ENCODE measurements at places on chromosomes 11 and 22.
A peak's percentile ranks its signal among the peaks of the same experiment; 100 is the strongest.

- no peak for DNase-seq
Measured at GRCh38 chr11:128764424-128765095, 70.7 kb downstream of the FLI1 start.

GRCh38 chr11:14070896-14071295, 108.4 kb downstream of the SPON1 start:
- no peak for DNase-seq

GRCh38 chr11:47857892-47858543, 9.9 kb upstream of the NUP160 start:
- no peak for DNase-seq

GRCh38 chr22:19957445-19957844, 15.8 kb upstream of the TXNRD2 start:
- DNase-seq = no peak

GRCh38 chr11:88414385-88414861, 76.9 kb upstream of the CTSC start:
- no peak for DNase-seq

- DNase-seq = no peak
Measured at GRCh38 chr22:26672060-26672471, 14.7 kb downstream of the MIAT start.

DNA sequence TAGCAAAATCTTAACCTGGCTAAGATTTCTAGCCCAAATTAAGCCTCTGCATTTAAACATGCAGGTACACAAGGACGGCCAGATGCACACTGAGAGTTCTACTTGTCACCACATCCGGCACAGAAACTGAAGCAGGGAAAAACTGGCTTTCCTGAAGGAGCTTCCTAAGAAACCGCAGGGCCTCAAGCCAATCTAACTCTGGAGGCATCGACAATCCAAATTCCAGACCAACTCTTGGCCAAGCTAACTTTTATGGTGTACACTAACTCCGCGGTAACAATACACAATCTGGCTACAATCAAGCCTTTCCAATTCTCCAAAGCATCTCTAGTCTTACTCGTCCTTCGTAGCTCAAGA, 1.2 kb downstream of the MSANTD2 start:
- DNase-seq = no peak

DNA sequence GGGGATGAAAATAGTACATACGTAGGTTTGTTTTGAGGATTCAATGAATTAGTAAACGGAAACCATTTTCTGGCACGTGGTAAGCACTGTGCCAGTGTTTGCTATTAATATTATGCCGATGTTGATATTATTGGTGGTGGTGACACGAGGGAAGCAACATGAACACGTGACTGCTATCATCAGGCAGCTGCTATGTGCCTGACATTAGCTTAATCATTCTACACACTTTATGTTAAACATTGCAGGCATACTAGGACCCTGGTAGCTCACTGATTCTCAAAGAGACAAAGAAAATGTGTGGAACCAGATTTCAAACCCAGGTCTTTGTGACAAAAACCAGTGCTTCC, 656 bp downstream of the SRRD start:
- no peak for DNase-seq

GRCh38 chr11:44403587-44404273, 93.8 kb upstream of the ALX4 start:
- DNase-seq = no peak

DNA sequence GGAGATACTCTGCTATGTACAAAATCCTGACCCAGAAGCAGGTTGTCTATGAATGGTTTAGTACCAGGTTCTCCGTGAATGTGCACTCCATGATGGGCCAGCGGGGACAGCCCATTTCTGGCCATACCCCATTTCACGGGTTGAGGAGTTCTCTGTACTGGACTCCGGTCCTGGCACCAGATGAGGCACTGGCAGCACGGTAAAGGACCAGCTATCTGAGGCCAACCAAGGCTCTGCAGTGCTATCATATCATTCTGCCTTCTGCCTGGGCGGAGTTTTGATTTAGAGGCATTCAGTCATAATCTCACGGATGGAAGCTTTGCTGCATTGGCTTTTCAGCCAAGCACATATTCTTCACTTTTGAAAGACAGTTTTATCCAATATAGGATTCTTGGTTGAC, 18.5 kb upstream of the KMT5B start:
- no peak for DNase-seq

DNA sequence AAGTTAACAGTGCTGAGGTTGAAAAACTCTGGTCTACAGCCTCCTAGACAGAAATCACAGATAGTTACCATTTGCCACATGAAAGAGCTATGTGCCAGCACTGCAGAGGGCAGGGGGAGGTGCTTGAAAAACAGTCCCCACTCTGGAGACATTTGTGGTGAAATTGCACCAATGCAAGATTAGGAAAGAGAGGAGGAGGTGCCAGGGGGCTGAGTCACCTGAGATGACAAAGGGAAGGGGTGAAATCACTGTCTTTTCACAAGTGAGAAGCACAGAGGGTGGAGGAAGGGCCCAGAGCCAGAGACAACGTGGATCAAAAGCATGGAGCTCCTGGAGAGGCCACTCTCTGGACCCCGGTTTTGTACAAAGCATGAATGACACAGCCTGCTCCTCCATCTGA, 196.3 kb downstream of the BUD13 start:
- no peak for DNase-seq

- DNase-seq = no peak
Measured at GRCh38 chr11:486189-486588, 20.9 kb downstream of the RNH1 start.

- DNase-seq = no peak
Measured at GRCh38 chr22:21972293-21972779, 10.3 kb downstream of the TOP3B start.

- DNase-seq = no peak
Measured at GRCh38 chr22:44142421-44143104, 38.2 kb upstream of the PARVG start.

- no peak for DNase-seq
Measured at GRCh38 chr11:134801570-134801969, 389.5 kb upstream of the B3GAT1 start.

DNA sequence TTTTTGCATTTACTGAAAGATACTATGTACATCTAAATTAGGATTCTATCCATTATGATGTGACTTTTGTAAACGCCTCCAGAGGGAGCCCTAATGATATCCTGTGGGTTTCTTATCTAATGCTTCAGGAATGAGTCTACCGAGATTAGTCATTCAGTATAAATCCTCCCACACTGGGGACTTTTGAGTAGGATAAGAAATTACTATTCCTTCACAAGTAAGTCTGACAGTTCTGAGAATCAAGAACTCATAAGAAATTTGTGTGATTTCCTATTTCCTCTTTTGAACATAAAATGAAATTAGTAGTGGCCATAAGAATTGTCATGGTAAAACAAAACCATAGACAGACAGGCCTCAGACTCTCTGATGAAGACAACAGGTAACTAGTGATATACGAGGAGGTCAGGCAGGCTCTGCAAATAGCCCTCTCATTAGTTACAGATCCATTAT, 10.0 kb upstream of the OR5M1 start:
- DNase-seq = no peak

GRCh38 chr11:133833898-133834681, 11.2 kb downstream of the SPATA19 start:
- DNase-seq = no peak

DNA sequence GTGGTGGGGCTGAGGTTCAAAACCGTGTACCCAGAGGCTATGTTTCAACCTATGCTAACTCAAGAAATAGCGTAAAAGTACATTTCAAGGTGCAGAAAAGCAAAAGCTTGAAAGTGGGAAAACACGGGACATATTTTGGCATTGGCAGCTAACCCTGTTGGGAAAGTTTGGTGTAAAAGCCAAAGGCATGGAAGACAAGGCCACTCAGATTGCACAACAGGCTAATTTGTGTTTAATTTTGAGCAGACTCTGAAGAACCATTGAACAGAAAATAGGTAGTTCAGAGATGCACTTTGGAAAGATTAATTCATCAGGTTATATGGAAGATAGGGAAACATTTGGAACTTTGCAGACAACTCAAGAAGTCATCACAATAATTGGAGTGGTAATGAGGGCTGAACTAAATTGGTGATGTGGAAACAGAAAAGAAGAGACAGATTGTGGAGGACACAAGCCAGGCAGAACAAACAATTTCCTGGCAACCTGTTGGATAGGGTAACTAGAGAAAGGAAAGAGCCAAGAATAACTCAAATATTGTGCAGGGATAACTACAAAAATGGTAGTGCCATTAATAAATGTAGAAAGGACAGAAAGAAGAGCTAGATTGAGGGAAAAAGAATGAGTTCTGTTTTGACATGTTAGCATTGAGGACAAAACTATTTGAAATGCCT, 140.5 kb upstream of the PGR start:
- no peak for DNase-seq

- no peak for DNase-seq
Measured at GRCh38 chr11:110148775-110149744, 55.9 kb downstream of the ZC3H12C start.

GRCh38 chr11:77361184-77361583, 59.7 kb upstream of the GDPD4 start:
- DNase-seq = no peak

GRCh38 chr11:76369406-76369805, 11.5 kb downstream of the THAP12 start:
- no peak for DNase-seq

- DNase-seq = no peak
Measured at GRCh38 chr11:14390669-14391068, 31.7 kb upstream of the RRAS2 start.

DNA sequence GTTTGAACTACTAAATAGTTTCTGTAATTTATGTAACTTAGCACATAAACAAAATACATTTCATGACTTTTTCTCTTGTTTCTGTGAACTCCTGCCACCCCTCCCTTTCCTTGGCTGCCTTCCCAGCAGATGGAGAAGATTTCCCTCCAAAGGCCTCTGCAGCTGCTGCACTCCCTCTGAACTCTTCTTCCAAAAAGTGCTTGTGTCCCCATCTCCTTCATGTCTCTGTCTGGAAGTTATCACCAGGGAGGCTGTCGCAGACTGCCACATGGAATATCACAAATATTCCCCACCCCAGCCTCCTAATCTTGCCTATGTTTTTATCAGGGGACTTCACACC, 1068.3 kb downstream of the OPCML start:
- DNase-seq = no peak

DNA sequence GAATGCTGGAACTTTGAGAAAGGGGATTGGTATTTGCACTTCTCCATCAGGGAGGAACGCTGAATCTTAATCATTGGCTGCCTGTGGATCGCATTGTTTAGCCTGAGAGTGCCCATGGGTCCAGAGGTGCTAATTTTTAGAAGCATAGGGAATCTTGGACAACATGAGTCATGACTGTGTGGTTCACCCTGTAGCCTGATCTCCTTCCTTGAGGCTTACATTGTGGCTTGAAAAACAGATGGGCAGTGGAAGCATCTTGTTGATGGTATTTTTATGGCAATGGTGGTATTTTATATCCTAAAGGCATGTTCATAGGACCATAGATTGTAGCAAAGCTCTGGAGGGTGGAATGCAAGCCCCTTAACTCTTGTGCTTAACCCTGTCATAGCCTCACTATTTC, 99.2 kb upstream of the DBX1 start:
- no peak for DNase-seq

GRCh38 chr11:94858012-94858705, 90.0 kb downstream of the AMOTL1 start:
- no peak for DNase-seq

DNA sequence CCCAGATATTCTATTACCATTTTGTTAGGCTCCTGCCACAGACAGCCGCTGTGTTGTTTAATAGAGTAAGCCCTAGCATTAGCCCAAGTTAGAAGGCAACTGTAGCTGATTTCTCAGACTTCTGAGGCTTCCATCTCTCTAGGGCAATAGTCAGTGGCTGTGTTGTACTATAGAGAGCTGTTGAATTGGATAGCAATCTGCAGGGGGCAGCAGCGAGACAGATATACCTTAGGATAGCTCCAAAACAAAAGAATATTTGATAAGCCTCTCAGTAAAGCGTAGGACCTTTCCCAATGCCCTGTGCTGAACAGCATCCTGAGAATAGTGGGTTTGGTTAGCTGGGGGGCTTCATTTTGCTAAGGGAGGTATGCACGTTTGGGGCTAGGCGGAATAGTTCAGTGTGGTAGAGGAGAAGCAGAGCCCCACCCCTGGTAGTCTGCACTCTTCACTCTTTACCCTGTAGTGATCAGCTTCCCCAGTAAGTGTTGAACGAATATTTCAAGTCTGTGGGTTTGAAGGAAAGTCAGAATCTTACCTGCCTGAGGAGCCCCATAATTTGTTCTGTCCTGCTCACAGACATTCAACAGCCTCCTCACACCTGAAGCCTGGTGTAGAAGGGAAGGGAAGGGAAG, 515.1 kb downstream of the INSC start:
- DNase-seq = no peak

DNA sequence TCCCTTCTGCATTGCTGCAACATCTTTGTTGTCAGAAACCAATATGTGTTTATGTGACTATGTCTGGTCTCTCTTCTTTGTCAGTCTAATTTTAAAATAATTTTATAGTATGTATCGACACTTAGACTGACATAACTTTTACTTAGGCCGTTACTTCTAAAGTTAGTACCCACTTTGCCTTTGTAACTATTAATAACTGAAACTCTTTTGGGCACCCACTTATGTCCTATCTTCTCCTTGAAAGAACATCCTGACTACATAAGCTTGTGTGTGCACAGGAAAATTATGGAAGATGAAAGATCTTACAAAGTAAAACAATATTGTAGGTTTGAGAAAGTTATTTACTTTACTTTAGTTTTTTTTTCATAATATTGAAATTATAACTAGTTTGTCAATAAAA, 230.4 kb upstream of the CCDC179 start:
- no peak for DNase-seq

DNA sequence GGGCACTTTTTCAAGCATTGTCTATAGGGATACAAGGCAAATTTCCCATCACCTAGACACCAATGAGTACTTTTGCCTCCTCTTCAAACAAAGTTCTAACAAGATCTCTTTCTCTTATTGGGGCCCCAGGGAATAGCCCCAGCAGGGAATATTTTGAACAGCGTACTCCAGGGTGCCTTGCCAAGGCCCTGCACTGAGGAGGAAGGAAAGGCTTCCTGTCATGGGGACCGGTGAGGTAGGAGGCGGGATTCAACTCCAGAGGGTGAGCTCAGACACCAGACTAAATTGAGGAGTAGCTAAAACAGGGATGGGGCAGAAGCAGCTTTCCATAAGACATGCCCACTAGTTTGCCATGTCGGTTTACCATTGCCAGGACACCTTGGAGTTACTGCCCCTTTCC, 28.0 kb upstream of the OR56B4 start:
- DNase-seq = no peak

- DNase-seq = no peak
Measured at GRCh38 chr22:17984114-17984513, 40.2 kb downstream of the MICAL3 start.

- DNase-seq = peak; percentile 75
Measured at GRCh38 chr11:18698341-18699268, at the start of gene TMEM86A. Gene TMEM86A, plus strand, starts transcription at chr11:18698779. Its CDS starts 108 bp downstream, at chr11:18698887.

GRCh38 chr22:37801946-37802309, 5.8 kb upstream of the GCAT start:
- DNase-seq = no peak

- no peak for DNase-seq
Measured at GRCh38 chr11:72524711-72525110, 90.4 kb upstream of the CLPB start.

DNA sequence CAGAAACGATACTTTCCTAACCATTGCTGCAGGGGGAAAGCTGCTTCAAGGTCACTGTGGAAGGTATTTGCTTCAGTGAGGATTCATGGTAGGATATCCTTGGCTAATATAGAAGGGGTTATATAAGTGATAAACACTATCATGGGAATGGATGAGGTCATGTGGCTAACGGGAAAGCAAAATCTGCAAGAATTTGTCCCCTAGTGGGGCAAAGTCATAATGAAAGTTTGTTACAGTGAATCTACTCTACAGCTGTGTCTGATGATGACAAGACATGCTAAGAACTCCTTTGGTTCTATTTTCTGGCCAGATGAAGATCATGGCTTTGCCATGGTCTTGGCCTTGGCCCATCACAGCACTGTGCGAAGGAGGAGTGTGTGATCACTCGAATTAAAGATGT, 13.8 kb downstream of the MMP20 start:
- no peak for DNase-seq
